ENCODE measurements at places on chromosomes 11 and 22.
A peak's percentile ranks its signal among the peaks of the same experiment; 100 is the strongest.

DNA sequence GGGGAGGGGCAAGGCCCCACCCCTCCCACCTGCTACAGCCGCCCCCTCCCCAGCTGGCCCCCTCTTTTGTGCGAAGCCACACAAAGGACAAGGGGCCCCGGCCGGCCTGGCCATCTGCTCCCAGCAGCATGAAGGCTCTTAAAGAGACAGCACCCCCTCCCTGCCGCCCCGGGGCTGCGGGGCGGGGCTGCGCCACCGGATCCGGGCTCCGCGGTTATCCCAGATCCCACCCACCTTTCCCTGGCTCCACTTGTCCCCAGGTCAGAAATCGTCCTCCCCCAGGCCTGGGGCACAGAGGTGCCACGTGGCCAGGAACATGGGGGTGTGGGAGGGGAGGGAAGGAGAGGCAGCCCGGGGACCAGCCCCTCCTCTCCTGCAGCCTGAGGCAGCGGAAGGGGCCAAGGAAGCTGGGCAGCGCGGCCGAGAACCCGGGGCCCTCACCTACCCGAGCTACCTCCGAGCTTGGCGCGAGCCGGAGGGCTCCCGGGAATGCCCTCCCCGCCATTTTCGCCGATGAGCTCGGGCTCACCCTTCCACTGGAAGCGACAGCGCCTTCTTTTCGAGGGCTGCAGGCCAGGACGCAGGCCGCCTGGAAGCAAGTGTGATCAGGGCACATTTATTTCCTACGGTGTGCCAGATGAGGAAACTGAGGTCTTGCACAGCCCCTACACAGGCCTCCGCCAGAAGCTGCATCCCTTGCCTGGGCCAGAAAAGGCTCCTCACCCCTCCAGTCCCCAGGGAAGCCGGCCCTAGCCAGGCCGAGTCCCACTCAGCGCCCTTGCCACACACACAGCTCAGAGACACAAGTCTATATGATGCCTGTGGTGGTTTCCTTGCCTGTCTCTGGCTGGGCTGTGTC lies 2.5 kb upstream of the RCOR2 start:
- peak; percentile 85 for DNase-seq

DNA sequence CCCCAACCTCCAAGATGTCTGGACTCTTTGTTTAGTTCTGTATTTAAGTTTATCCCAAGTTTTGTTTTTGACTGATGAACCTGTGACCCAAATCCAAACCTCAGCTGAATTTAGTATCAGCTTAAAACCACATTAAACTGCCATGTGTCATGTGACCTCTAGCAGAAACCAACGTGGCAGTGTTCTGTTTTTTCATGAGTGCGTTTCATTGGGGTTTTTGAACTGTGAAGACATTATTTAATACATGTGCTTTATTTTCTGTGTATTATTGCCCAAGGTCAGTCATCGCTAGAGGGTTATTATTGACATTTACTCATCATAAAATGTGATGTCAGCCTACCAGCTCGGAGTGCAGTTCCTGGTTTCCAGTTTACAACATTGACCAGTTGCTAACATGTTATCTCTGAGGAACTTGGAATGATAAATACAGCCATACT lies 1.8 kb downstream of the TLCD5 start:
- DNase-seq: no peak

DNA sequence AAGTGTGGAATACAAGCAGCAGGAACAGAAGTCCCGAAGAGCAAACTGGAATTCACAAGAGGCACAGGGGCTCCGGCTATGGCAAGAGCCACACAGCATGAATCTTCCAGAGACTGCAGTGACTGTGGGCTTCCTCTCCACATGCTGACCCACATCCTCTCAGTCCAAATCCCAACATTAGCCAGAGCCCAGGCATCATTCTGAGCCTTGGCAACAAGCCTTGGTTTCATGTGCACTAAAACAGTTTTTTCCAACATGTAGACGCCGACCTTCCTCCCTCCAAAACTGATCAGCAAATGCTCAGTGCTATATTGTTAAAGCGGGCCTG lies 91.7 kb upstream of the CSNK2A3 start:
- peak; percentile 48 for DNase-seq

DNA sequence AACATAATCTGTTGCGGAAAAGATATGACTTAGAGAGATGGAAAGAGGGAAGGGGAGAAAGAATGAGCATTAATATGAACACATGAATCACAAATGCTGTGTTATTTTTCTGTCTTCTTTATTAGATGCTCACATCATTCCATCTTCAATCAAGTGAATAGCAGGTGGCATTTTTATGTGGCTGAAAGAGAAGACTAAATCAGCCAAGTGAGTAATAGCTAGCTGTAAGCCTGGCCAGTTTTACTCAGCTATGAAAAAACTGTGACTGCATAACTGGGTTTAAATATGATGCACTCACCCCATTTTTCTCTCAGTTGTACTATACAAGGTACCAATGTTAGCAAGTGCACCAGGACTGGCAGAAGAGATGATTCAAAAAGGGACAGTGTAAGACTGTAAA lies 571.1 kb downstream of the JRKL start:
- DNase-seq: no peak

DNA sequence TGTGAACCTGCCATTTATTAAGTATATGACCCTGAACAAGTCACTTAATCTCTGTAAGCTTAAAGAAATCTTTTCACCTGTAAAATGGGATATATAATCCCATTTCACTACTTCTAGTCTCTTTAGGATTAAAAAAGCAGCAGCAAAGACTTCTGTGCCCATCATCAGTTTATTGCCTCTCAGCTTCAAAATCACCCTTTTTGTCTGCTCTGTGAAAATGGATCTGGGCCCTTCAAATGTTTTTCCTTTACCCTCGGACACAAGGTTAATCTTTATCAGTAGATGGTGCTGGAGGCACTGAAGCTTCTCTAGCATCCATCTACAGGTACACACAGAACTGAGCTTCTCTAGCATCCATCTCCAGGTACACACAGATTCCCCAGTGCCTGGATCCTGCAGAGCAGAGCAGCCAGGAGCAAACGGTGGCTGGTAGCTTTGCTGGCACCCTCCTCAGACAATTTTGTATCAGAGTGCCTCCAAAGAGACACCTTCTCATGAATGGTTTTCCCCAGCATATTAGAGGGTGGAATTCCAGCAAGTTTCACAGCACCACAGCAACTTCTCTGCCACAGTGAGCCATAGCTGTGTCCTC lies 56.8 kb downstream of the CADM1 start:
- DNase-seq: no peak

GRCh38 chr11:66718320-66718971 lies 10.6 kb downstream of the SPTBN2 start:
- DNase-seq: no peak

- DNase-seq: no peak
These were observed 24.9 kb upstream of the GRAMD1B start for GRCh38 chr11:123405123-123405592.

DNA sequence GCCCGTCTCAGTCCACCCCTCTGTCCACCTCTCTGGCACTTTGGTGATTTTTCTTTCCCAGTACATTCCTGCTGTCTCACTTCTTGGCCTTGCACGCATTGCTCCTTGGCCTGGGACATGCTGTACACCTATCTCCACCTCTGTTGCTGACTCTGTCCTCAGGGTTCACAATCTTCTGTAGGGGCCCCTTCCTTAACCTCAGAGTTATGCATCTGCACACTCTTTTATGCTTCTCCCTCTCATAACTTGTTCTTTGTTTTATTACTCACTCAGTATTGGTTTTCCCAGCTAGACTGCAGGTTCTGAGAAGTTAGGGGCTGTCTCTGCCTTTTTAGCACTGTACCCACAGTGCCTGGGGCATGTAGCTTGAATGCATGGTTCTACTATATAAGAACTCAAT lies 139.1 kb upstream of the MTMR2 start:
- DNase-seq: no peak

DNA sequence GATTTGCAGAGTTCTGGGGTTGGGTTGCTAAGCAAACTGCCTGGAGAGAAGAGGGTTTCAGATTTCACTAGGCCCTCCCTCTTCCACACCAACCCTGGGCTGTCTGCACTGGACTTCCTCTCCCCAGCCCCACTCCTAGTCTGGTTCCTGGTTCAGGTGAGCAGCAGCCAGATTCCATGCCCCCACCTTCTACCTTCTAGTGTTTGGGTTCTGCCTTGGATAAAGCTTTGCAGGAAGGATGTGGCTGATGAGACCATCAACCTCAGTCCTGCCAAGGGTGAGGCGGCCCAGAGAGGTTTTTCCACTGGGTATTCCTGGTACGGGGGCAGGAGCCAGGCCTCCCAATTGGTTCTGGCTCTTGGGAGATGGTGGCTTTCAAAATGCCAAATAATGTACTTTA lies 68.3 kb downstream of the BCR start:
- DNase-seq: no peak

- DNase-seq: no peak
These were observed 111.5 kb upstream of the SEZ6L start for GRCh38 chr22:26057731-26058130.

DNA sequence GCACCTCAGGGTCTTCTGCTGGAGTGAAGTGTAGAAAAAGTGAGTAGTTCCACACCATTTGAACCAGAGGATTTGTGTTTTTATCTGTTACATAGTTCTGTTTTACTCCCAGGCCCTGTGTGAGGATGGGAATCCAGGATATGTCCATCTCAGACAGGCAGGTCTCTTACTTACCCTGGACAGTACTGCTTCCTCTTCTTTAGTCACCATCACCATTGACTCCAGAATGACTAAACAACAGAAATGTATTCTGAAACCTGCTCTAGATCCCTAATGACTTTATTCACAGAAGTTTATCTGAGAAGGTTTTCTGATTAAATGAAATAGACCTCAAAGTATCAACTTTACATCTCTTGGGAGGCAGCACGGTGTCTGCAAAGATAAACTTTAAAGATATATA lies 33.6 kb downstream of the CYP2R1 start:
- no peak for DNase-seq

DNA sequence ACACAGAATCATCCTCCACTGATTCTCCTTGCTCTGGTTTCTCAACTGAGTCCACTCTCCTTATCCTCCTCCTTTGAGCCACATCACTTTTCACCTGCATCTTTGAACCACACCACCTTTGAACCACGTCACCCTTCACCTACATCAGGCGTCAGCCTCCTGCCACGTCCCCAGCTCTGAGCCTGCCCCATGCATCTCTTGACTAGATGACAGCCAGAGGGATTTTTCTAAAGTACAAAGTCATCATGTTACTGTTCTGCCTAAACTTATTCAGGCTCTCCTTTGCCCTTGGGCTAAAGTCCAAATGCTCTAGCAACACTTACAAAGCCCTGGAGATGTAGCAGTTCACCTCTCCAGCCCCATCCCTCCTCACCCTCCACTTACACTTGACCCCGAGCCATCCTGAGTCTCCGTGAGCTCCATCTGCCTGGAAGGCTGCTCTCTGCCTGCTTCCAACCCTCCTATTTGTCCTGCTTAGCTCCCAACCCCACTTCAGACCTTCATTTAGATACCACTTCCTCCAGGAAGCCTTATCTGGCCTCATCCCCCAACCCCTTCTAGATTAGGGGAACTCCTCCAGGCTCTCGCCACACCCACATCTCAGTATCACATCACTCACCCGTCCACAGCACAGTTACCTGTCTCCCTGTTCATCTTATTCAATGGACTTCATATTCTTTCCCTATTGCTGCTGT lies 3.7 kb upstream of the MS4A10 start:
- DNase-seq: no peak

Measured in left hindlimb (tissue), 1 donor.